ENCODE measurements at places on chromosomes 13 and 19.

- no peak for DNase-seq
Observed at GRCh38 chr13:25783076-25783475, 268.7 kb downstream of the SHISA2 start.

DNA sequence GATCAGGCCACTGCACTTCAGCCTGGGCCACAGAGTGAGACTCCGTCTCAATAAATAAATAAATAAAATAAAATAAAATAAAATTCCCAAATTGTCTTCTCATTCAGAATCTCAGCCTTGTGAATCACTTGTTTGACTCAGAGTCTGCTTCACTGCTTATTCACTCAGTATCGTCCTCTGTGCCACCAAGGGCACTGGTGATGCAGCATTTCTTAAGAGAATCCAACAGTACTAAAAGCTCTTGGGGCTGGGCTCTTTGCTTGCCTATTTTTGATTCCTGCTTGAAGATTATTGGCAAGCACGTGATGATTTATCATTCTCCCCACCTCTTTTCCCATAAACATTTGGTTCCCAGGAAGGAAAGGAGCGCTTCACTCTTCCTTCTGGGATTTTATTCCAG lies 54.8 kb upstream of the HMGB1 start:
- no peak for DNase-seq

GRCh38 chr19:50890422-50891252 lies 17.4 kb downstream of the KLK2 start:
- DNase-seq, result no peak

DNA sequence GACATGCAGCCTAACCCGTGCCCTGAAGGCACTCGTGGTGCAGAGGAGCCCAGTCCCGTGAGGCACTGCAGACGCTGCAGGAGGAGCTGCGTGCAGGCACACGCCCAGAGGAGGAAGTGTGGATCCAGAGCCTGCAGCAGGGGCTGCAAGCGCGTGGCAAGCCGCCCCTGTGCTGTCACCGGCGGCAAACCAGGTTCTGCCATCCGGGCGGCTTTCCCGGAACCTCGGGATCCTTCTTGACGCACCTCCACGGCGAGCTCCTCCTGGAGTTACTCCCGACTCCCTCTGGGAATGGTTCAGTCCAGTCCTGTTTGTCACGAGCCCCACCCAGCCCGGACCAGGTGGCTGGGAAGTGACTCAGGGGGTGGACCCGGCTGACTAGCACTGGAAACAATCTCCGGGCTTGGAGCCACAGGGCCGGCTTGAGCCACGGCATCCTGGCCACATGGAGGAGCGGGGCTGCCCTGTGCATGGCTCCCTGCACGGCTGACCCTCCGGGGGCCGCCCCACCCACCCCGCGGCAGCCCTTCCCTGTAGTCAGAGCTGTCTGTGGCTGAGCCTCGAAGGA lies 10.2 kb downstream of the DPP9 start:
- no peak for DNase-seq

DNA sequence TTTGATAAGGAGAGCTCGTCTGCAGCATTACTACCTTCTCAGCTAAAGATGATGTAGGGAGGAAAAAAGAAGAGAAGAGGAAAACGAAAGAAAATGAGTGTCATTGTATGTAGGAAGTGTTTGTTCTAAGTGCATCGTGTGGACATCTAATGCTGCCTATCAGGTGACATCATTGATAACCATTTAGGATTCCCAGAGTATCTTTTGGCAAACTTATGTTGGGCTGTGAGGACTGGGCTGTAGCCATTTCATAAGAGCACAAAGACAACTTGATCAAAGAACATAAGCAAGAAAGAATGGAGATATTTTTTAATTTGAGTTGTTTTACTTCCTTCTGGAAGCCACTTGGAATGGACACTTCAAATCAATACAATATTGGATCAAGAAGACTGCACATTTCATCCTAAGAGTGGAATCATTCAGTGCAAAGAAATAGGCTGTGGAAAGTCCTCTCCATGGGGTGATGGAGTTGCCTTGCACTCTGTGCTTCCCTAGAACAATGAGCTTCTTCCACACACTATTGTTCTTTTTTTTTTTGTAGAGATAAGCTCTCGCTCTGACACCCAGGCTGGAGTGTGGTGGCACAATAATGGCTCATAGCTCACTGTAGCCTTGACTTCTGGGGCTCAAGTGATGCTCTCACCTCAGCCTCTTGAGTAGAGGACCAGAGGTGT lies 52.4 kb upstream of the UBL3 start:
- no peak for DNase-seq

- DNase-seq, result no peak
Observed at GRCh38 chr19:54905421-54905802, 536 bp upstream of the NCR1 start.

GRCh38 chr19:11475861-11476260 lies 5.0 kb downstream of the ELAVL3 start:
- DNase-seq, result no peak

DNA sequence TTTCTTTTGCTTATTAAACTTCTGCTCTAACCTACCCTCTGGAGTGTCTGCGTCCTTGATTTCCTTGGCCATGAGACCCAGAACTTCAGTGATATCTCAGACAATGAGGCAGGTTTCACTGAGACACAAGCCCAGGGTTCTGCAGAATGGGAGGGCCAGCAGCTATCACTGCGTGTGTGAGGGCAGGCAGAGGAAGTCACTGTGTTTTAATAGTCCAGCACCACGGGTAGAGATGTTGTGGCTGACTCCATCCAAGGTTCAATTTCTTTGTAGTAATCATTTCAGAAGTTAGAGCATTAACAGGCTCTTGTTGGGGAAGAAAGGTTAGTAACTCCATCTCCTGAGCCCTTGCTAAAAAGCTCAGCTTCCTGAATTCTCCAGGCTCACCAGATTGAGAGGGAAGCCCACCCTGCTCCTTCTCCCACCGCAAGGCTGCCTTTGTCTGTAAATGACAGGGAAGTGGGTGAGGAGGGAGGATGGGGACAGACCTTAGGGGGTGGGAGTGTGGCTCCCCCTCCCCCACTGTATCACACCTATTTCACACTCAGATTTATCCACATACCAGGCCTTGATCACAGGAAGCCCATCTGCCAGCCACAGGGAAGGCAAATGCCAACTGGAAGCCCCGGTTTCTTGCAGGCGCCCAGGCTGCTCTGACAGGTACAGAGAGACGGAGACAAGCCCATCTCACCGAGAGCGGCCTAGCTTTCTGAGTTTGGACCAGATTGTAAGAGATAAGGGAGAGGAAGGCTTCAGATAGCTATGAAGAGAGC lies 2.1 kb downstream of the C19orf12 start:
- no peak for DNase-seq
